Activated CD8-positive, alpha-beta T cell treated with anti-CD3 and anti-CD28 coated beads for 36 hours (primary cell): ENCODE measurements at places on chromosomes 12 and 14. TPM values are rescaled to one million over a fixed set of nuclear protein-coding genes. Genes with fewer than 3 reads are reported as not detected.
A peak's percentile ranks its signal among the peaks of the same experiment; 100 is the strongest.

DNA sequence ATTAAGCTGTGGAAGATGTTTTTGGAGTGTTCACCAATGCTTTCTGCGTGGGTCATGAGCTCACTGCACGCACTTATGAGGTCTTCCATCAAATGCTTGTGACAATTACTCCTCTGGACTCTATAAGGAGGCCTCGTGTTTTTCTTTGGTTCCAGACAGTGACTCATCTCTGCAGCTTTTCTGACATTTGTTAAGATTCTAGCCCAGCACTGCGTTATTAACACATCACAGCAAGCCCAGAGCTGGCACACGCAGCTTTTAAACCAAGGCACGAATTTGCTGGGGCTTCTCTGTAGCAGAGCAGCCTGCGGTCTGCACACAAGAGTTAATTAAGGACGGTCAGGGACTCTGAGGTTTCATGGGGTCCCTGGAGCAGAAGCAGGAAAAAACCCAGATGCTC, 16.9 kb downstream of the MEG3 start:
- H3K36me3 ChIP-seq = no peaks in the 10 kb centered on the region
- DNase-seq = no peak
- no peak overlapping the region for H3K4me3 ChIP-seq
- no peaks in the 10 kb centered on the region for H3K27me3 ChIP-seq
- peaks cover 13% of the 10 kb centered on the region for H3K4me1 ChIP-seq
- no peak overlapping the region for H3K27ac ChIP-seq

DNA sequence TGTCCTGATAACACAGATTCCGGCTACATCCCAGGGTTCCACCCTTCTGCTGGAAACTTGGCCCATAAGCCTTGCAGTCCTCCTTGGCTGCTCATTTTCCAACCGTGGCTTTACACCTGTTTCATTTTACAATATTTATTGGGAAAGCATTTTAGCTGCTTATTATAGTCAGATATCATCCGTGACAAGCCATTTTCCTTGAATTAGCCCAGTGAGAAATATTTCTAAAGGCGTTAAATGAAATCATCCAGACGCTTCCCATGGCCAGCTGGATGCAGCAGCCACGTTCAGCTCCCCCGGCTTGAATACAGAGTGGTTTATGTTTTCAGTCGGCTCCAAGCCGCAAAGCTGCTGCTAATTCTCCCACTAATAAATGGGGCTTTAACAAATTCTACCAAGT, 245.0 kb upstream of the PELI2 start:
- no peaks in the 10 kb centered on the region for H3K4me1 ChIP-seq
- peaks cover 9% of the 10 kb centered on the region for H3K27me3 ChIP-seq
- H3K36me3 ChIP-seq = no peaks in the 10 kb centered on the region

RNU4-1 gene
- 1,025 TPM for total RNA-seq

GRCh38 chr14:69542311-69542710, 32.4 kb downstream of the CCDC177 start:
- no peak overlapping the region for H3K27ac ChIP-seq
- H3K4me3 ChIP-seq = no peak overlapping the region
- H3K36me3 ChIP-seq = no peaks in the 10 kb centered on the region
- DNase-seq = no peak
- H3K4me1 ChIP-seq = peaks cover 9% of the 10 kb centered on the region
- H3K27me3 ChIP-seq = peaks cover 25% of the 10 kb centered on the region

- H3K36me3 ChIP-seq = peaks cover 42% of the 10 kb centered on the region
- H3K4me1 ChIP-seq = peaks cover 52% of the 10 kb centered on the region
- no peak overlapping the region for H3K4me3 ChIP-seq
- no peaks in the 10 kb centered on the region for H3K27me3 ChIP-seq
- H3K27ac ChIP-seq = peak overlapping the region; percentile 2
Observed at GRCh38 chr14:92004062-92004461, 35.8 kb downstream of the TRIP11 start.

DNA sequence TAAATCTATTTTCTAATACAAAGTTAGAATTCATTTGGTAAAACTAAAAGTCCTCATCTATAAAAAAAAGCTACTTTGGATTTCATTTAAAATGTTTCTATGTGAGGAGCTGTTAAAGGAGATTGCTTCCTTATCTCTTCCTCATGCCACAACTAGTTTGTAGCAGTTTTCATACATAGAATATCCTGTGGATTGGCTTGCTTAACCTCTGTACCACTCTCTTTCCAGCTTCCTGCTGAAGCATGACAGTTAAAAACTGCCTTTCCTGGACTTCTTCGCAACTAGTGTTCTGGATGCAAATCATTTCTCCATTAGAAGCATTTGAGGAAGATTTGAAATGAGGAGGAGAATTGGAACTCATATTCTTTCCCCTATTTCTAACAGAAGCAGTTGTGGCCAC, 49.6 kb downstream of the ST8SIA1 start:
- no peaks in the 10 kb centered on the region for H3K36me3 ChIP-seq
- DNase-seq = no peak

DNA sequence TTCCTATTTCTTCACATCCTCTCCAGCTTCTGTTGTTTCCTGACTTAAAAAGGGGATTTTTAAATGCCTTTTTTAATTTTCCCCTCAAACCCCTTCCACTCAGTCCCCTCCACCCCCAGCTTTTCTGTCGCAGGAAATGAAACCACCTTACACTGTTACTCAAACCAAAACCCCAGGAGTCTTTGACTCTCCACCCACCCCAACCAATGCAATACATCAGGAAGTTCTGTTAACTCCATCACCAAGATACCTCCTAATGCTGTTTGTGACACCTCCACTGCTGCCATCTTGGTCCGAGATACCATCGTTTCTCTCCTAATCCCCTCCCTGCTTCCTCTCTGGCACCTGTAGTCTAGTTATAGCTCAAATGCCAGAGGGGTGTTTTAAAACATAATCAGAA, 25.4 kb upstream of the CPM start:
- peaks cover 44% of the 10 kb centered on the region for H3K4me1 ChIP-seq
- peak overlapping the region; percentile 94 for H3K27ac ChIP-seq
- no peaks in the 10 kb centered on the region for H3K27me3 ChIP-seq
- peaks cover 13% of the 10 kb centered on the region for H3K36me3 ChIP-seq
- peak; percentile 71 for DNase-seq

- H3K36me3 ChIP-seq = no peaks in the 10 kb centered on the region
- H3K27ac ChIP-seq = no peak overlapping the region
- no peaks in the 10 kb centered on the region for H3K4me1 ChIP-seq
- no peak for DNase-seq
- no peak overlapping the region for H3K4me3 ChIP-seq
- H3K27me3 ChIP-seq = peaks cover 6% of the 10 kb centered on the region
Observed at GRCh38 chr12:97300891-97301290, 161.7 kb upstream of the RMST start.

DNA sequence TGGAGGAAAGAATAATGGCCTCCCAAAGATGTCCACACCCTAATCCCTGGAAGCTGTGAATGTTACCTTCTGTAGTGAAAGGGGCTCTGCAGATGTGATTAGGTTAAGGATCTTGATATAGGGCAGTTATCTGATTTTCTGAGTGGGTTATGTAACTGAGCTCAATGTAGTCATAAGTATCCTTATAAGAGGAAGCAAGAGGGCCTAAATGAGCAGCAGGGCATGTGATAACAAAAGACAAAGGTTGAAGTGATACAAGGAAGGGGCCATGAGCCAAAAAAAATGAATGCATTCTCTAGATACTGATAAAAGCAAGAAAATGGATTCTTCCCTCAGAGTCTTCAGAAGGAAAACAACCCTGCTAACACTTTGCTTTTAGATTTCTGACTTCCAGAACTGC, 78.8 kb downstream of the OSBPL8 start:
- no peaks in the 10 kb centered on the region for H3K27me3 ChIP-seq
- DNase-seq = no peak
- peak overlapping the region; percentile 48 for H3K27ac ChIP-seq
- peaks cover 20% of the 10 kb centered on the region for H3K36me3 ChIP-seq
- H3K4me3 ChIP-seq = no peak overlapping the region

DNA sequence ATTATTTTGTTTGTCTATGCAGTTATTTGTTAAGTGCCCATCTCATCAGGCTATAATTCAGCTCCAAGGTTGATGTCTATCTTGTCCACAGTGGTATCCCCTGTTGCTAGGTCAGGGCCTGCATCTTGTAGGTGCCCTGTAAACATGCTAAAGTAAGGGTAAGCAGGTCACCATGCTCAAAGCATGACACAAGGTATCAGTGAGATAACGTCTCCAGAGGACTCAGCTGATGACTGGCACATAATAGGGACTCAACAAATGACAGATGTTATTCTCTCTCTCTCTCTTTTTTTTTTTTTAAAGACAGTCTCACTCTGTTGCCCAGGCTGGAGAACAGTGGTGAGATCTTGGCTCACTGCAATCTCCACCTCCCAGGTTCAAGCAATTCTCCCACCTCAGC, 2.3 kb downstream of the SDSL start:
- H3K27ac ChIP-seq = no peak overlapping the region
- peaks cover 4% of the 10 kb centered on the region for H3K27me3 ChIP-seq
- no peaks in the 10 kb centered on the region for H3K36me3 ChIP-seq
- no peak for DNase-seq
- no peak overlapping the region for H3K4me3 ChIP-seq

GRCh38 chr12:7206691-7207090, 17.2 kb downstream of the PEX5 start:
- H3K36me3 ChIP-seq = peaks cover 84% of the 10 kb centered on the region
- no peak overlapping the region for H3K4me3 ChIP-seq
- no peak overlapping the region for H3K27ac ChIP-seq
- DNase-seq = no peak

DNA sequence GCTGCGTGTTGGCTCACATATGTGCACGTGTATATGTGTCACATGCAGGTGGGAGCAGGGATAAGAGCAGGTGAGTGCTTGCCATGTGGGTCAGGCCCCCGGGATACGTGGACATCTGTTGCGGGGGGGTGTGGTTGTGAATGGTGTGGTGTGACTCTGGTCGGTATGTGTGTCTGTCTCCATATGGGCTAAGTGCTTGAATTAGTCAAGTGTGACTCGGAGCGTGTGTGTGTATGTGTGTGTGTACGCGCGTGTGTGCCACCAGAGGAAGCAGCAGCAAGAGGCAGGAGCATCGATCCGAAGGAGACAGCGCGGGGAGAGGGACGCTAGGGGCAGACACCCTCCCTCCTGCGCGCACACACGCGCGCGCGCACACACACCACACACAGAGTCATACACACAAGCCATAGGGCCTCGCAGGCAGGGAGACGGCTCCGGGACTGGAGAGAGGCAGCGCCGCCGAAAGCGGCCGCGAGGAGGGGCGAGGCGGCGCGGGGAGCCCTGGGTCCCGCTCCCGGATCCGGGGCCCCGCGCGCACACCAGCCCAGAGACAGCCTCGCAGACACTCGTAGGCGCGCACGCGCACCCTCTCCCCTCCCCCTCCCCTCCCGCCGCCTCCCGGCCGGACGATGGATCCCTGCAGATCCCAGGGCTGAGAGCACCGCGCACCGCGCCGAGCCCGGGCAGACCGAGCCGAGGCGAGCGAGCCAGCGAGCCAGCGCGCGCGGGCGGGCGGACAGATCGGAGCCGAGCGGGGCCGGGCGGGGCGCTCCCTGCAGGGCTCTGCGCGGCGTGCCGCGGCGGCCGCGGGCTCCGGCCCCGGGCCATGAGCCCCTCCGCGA, at the start of gene ASIC1:
ASIC1 (plus strand) TSS at position 597 of the 842 bp plus-strand sequence. CDS start 1,171 bp downstream, outside the sequence.
- DNase-seq = peak; percentile 68
- H3K36me3 ChIP-seq = peaks cover 20% of the 10 kb centered on the region
- H3K4me1 ChIP-seq = peaks cover 43% of the 10 kb centered on the region
- H3K27me3 ChIP-seq = peaks cover 18% of the 10 kb centered on the region
- peak within 1 kb of the TSS; percentile 60 for H3K27ac ChIP-seq
- H3K4me3 ChIP-seq = peak within 1 kb of the TSS; percentile 85

- H3K36me3 ChIP-seq = no peaks in the 10 kb centered on the region
- H3K4me1 ChIP-seq = no peaks in the 10 kb centered on the region
- no peak for DNase-seq
- H3K27ac ChIP-seq = no peak overlapping the region
- peaks cover 4% of the 10 kb centered on the region for H3K27me3 ChIP-seq
- no peak overlapping the region for H3K4me3 ChIP-seq
Observed at GRCh38 chr12:128474916-128475315, 207.9 kb downstream of the TMEM132C start.

TGM1 gene
- 3.1 TPM for total RNA-seq

ZC3H10 gene
- 6.8 TPM for total RNA-seq

DNA sequence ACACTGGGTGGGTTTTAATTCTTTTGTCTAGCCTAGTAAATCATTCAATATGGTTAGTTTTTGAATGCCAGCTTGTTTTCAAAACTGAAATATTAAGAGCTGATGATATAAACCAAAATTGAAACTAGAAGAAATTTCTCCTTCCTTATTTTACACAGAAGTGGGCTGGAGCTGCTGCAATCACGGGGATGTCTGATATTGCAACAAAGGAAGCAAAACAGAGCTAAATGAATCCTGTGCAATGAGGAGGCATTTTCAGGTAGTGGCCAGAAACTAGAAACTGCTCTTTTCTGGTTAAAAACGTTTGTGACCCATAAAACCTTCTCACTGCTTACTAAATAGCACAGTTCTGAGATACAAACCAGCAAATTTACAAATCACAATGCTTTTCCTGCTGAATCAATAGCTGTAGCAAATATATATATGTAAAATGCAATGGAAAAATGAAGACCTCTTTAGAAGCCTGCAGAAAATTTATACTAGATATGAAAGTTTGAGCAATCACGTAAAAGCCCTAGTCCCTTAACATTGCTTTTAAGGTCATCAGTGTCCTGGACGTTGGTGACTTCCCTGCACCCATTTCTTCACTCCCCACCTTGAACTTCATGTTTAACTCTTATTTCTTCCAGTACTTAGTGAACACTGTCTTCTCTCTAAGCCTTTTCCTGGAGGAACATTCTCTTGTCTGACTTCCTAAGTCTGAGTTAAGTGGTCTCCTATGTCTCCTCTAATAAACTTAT, 15.9 kb upstream of the LRRK2 start:
- no peaks in the 10 kb centered on the region for H3K36me3 ChIP-seq
- DNase-seq = no peak
- H3K4me3 ChIP-seq = no peak overlapping the region
- H3K27ac ChIP-seq = no peak overlapping the region
- H3K4me1 ChIP-seq = no peaks in the 10 kb centered on the region
- peaks cover 5% of the 10 kb centered on the region for H3K27me3 ChIP-seq

- no peaks in the 10 kb centered on the region for H3K36me3 ChIP-seq
- H3K4me3 ChIP-seq = no peak overlapping the region
- H3K27me3 ChIP-seq = no peaks in the 10 kb centered on the region
- peak; percentile 31 for DNase-seq
- H3K27ac ChIP-seq = no peak overlapping the region
Observed at GRCh38 chr12:16939871-16940306, 333.9 kb upstream of the LMO3 start.

- peaks cover 3% of the 10 kb centered on the region for H3K36me3 ChIP-seq
- no peak overlapping the region for H3K27ac ChIP-seq
- no peak for DNase-seq
- no peaks in the 10 kb centered on the region for H3K4me1 ChIP-seq
- no peaks in the 10 kb centered on the region for H3K27me3 ChIP-seq
- H3K4me3 ChIP-seq = no peak overlapping the region
Observed at GRCh38 chr14:88064841-88065240, 59.9 kb downstream of the GPR65 start.

GRCh38 chr12:87216436-87216835, 812.8 kb downstream of the C12orf50 start:
- no peaks in the 10 kb centered on the region for H3K36me3 ChIP-seq
- H3K4me1 ChIP-seq = no peaks in the 10 kb centered on the region
- no peaks in the 10 kb centered on the region for H3K27me3 ChIP-seq
- H3K4me3 ChIP-seq = no peak overlapping the region
- DNase-seq = no peak
